NCI-H1436 (cell line): ENCODE measurements at places on chromosomes 16 and 17.

- no peak for DNase-seq
Measured at GRCh38 chr16:65532258-65532657, 410.4 kb upstream of the CDH11 start.

DNA sequence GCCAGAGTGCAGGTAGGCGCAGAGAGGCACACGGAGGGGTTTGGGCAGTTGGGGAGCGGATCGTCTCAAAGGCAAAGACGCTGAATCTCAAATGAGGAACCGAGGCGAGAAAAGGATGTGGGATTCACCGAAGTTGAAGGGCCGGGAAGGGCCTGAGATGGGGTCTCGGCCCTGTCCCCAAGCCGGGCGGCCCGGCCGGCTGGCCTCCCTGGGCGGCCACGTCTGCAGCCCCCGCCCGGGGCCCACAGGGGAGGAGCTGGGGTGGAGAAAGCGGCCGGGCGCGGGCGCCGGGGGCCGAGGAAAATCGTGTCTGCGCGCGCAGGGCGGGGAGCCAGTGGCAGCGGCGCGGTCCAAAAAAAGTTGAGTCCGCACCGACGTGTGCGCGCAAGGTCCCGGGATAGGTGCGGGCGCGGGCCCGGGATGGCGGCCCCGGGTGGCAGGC lies 458 bp downstream of the SLC12A4 start:
- DNase-seq = no peak

DNA sequence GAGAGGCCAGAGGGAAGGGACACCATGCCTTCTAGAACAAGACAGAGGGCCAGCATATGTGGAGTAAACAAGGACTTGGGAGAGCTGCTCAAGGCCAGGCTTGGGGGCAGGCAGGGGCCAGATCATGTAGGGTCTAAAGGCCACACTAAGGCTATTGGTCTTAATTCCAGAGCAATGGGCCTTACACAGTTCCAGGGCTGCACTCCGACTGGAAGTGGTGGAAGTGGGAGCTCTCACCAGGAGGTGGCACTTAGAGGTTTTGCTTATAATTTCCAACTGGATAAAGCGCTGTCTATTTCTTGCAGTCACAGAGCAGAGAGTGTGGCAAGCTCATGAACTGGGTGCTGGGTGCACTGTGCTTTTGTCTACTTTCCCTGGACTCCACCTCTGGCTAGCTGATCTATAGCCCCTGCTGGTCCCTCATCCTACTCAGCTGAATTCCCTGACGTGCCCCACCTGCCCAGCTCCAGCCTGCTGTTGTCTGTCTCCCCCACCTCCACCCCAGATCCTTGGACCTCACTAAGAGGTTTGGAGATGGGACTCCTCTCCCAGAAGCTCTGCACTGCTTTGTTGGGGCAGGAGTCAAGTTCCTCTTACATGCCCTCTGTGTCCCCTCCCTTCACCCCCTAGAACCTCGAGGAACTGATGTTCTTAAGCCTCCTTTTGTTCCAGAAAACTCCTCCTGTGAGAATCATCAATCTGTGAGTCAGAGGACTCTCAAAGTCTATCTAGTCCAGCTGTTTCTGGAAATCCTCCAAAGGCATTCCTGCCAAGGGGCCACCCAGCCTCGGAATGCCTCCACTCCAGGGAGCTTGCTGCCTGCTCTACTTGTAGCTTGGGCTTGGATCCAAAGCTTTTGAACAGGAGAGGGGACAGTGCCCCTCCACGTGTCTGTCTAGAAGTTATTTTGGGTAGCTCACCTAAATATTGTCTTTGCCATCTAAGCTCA lies 48.1 kb upstream of the KSR1 start:
- DNase-seq = no peak

- DNase-seq = no peak
Measured at GRCh38 chr16:70738083-70738977, 52.5 kb upstream of the MTSS2 start.

- no peak for DNase-seq
Measured at GRCh38 chr16:400061-400591, 1.6 kb upstream of the DECR2 start.

- DNase-seq = no peak
Measured at GRCh38 chr16:89349947-89350633, 132.6 kb downstream of the ZNF778 start.

DNA sequence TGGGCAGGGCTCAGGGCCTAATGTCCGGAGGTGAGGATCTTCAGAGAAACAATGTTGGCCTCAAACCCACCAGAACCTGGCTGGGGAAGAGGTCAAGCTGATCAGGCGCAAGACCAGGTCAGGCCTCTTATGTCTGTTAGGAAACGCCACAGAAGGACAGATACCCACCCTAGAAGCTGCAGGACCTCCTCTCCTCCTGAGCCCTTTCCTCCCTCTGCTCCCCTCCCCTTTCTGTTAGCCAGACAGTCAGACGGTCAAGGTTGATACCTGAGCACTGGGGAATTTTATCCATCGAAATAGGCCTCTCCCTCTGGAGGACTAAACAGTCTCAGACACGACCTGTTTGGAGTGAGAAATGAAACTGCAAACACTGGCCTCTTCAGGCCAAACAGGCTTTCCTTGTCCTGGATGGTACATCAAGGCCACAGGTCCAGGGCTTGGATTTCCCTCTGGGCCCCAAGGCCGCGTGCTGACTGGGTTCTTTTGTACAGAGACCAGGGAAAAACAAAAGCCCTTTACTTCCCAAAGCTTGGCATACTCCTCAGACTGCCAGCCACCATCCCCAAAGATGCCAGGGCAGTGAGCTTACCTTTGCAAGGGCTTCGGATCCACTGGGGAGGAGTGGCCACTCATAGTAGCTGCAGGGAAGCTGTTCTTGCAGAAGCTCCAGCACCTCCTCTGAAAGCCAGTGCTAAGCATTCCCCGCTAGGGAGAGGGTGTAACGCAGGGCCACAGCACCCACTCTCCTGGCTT lies 135.8 kb downstream of the CCDC182 start:
- no peak for DNase-seq

GRCh38 chr17:36947922-36948716 lies 635 bp upstream of the AATF start:
- peak; percentile 14 for DNase-seq

- no peak for DNase-seq
Measured at GRCh38 chr17:54864636-54865356, 35.9 kb upstream of the TOM1L1 start.

- DNase-seq = no peak
Measured at GRCh38 chr16:73823205-73823849, 473.3 kb upstream of the PSMD7 start.

GRCh38 chr17:18250259-18250658 lies 8.3 kb downstream of the FLII start:
- DNase-seq = peak; percentile 16

DNA sequence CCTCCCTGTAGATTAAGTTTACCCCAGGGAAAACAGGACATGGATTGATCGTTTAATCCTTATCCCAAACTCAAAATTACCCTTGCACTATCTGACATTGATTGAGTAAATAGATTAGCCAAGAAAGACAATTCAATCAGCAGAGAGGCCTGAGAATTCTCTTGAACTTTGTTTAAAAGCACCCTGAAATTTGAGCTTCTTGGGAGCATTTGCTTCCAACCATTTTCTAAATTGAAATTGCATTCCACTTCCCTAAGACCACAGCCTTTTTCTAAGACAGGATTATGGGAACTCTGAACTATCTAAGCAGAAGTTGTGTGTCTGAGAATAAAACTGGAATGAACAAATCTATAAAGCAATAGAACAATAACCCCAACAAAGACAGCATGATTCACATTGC lies 76.6 kb upstream of the TNRC6A start:
- no peak for DNase-seq

- DNase-seq = no peak
Measured at GRCh38 chr17:2183346-2183745, 120.2 kb downstream of the SMG6 start.

- no peak for DNase-seq
Measured at GRCh38 chr16:77344341-77344740, 90.5 kb downstream of the ADAMTS18 start.

GRCh38 chr16:50371936-50372595 lies 3.3 kb upstream of the BRD7 start:
- DNase-seq = no peak

GRCh38 chr17:39555368-39555767 lies 52.4 kb downstream of the NEUROD2 start:
- no peak for DNase-seq

GRCh38 chr16:69909760-69910159 lies 41.4 kb upstream of the CLEC18A start:
- no peak for DNase-seq

DNA sequence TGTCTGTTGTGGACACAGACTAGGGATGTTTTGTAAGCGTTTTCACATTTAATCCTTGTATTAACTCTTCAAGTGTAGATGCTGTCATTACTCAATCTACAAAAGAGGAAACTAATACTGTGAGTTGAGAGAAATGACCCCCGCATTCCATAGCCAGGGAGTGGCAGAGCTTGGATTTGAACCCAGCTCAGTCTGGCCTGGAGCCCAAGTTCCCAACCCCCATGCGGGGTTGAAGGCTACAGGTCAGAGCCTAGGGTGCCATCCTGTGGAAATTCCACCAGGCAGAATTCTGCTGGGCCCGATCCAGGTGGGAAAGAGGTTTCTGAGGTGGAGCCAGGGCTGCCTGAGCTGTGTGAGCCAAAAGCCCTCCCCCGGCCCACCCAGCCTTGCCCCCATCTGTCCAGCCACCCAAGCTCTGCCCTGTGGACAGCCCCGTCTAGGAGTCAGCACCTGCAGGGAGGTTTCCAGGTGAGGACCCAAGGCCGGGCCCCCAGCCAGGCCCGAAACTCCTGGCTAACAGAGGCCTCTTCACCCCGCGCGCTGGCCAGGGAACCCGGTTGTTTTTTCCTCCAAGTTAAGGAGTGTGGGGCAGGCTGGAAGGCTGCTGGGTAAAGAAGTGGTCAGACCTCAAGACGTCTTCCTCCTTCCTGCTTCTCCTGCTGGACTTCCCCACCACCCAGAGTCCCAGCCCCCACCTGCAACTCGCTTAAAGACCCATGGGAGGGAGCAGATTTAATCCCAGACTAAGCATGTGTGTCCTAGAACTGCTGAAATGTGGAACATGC lies 5.7 kb downstream of the MMP15 start:
- no peak for DNase-seq

- no peak for DNase-seq
Measured at GRCh38 chr17:10120749-10121148, 77.7 kb downstream of the GAS7 start.

- no peak for DNase-seq
Measured at GRCh38 chr16:21279501-21279900, 1.4 kb upstream of the CRYM start.

DNA sequence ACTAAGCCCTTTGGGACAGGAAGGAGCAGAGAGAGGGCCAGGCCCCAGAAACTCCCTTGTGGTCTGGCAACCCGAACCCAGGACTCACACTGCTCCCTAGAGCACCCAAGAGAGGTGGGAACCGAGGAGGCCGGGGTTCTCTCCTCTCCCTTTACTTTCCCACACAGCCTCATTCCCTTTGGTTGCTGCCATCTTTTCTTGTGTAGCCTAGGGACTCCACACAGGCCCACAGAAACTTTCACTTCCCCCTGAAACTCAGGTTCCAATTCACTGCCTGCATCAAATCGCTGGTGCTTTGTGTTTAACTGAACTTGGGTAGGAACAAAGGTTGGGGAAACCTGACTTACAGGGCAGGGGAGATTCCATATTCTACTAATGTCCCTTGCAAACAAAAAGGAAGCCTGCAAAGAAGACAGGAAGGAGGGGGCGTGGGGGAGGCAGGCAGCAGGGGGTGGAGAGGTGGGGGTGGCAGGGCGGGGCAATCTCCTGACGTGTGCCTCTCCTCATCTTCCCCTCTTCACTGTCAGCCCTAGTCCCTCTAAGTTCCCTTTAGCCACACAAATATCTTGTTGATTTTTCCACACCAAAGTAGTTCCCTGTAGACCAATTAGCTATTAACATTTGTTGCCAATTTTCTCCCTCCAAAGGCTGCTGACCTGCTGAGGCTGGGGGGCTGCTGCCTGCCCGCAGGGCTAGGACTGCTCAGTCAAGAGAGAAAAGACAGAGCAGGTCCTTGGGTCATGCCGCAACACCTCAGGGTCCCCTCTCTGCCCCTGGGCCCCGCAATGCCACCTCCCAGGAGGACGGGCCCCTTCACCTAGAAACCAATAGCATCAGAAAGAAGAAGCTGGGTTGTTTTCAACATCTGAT lies 8.0 kb downstream of the ST3GAL2 start:
- no peak for DNase-seq

- no peak for DNase-seq
Measured at GRCh38 chr17:8788998-8789397, 10.2 kb downstream of the MFSD6L start.

DNA sequence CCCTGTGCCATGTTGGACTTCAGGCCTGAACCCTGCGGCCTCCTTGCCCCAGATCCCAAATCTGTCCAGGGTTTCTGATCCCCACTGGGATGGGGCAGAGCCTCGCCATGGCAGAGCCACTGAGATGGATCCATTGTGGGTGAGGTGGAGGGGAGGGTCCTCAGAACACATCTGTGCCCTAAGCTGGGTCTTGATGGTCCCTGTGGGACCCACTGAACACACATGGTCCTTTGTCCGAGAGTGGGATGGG lies 38.0 kb upstream of the KSR1 start:
- no peak for DNase-seq

DNA sequence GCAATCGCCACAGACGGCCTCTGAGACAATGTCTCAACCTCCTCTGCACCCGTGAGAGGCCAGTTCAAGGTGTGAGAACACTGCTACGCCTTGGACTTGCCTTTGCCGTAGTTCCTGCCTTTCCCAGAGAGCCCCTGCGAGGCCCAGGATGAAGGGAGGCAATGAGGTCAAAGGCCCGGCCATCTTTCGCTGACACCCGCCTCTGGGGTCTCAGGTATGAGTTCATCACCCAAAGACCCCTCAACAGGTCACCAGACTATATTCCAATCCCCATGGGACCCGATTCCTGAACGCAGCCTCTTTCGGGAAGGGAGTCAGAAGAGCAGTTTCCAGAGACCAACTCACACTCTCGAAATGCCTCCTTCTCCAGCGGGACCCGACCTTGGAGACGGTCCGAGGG lies 573.5 kb downstream of the KCNJ18 start:
- DNase-seq = no peak

DNA sequence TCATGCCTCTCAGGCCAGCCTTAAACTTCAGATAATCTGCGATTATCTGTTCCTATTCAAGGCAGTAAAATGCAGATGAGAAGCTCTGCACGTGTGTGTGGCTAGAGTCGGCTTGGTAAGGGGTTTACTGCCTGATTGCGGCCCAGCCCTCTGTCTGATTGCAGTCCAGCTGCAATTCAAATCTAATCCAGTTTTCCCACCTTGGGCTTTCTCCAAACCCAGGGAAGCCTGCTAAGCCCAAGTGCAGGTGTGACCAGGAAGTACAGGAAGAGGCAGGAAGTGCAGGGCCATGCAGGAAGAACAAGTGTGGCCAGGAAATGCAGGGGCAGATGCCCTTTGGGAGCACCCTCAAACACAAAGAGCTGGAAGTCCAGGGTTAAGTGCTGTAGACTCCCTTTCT lies 314.9 kb downstream of the CEP112 start:
- no peak for DNase-seq

- no peak for DNase-seq
Measured at GRCh38 chr17:9001559-9001958, 19.8 kb upstream of the NTN1 start.

GRCh38 chr17:40540448-40540847 lies 24.8 kb downstream of the CCR7 start:
- DNase-seq = no peak
